ENCODE measurements at places on chromosomes 2 and 18.

- DNase-seq, result no peak
Observed at GRCh38 chr2:231660860-231661259, 47.5 kb upstream of the PTMA start.

DNA sequence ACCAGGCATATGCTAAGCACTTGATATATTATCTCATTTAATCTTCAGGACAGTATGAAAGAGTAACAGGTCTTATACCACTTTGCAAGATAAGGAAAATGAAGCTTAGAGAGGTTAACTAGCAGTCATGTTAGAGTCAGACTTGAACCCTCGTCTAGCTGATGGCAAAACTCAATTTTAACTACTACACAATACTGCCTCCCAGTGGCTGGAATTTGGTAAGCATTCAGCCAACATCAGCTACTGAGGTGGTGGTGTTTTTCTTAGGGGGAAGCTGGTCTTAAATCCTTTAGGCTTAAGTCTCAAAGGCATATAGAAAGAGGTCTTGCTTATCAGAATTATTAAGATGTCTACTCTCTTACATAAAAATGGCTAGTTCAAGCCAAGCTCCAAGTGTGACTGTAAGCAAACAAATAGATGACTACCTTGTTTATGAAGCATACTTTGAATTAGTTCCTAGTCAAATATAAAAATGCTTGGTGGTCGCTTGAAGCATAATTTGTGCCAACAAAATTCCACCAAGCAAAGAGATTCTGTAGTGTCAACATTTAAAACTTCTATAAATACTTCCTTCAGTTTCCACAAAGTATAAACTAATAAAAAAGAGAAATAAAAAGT, 325.4 kb upstream of the FIGN start:
- DNase-seq, result no peak

DNA sequence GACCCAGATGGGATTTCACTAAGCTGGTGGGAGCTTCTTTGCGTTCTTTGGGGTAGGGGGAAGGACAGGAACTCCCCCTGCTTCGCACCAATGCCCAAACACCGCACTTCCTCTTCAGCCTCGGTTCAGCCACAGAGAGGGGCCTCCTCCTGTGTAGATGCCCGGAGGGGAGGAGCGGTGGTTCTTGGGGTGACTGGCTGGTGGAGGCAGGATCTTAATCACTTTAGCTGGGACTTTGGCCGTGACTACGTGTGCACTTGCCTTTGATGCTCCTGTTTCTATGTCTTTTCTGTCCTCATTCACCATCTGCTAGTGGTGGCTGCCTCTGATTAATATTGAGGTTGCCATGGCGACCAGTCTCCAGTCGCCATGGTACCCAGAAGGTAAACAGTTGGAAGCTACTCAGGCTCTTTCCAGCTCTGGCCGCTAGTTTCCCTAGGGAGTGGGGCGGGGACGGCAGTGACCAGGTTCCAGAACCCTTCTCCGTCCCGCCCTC, 1.9 kb downstream of the CNGA3 start:
- DNase-seq, result no peak

DNA sequence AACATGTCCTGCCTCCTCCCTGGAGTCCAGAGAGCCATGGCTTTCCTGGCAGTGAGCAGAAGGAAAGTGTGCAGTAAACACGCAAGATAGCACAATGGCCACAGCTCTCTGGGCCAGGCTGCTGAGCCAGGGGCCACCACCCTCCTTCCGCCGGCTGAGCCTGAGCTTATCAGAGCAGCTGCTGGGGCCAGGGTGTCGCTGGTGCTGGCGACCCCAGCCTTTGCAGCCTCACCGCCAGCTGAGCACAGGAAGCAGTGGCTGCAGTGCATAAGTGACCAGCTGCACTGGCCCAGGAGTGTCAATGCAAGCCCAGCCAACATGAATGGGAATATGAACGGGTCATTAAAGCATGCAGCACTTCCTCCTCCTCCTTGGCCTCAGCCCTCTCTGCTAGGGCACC, 172.0 kb downstream of the ZFP36L2 start:
- no peak for DNase-seq

DNA sequence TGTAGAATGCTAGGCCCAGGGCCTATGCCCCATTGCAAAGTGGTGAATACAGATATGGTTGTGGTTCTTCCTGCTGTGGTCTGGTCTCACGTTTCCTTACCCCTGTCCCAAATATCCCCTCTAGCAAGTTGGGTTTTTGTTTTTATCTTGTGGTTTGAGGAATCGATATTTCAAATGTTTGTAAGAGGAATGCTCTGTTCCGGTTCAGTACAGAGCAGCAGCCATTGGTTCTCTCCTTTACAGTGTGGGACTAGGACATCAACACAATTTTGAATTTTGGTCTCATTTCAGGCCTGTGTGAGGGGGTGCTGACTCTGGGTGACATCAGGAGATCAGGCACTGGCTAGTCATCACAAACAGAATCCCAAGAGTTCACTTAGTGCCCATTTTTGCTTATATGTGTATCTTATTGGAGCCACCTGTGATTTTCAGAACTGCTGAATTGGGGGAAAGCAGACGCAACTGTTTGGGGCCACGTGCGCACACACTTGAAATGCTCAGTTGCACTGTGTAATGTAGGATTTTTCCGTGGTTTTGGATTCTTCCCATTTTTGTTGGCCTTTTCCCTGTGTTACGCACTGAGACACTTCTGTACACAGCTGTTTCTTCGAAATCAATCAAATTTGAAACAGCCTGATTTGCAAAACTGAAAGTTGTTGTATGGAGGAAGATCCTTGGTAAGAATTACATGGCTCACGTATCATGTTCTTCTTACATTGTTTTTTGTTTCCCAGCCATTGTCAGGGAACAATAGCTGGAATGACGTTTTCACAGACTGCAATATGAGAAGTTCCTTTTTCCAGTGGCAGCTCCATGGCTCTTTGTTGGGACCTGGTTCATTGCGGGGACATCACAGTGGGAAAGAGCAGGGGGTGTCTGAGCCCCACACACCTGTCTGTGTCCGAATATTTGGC, 8.6 kb downstream of the SH3BP4 start:
- peak; percentile 35 for DNase-seq

DNA sequence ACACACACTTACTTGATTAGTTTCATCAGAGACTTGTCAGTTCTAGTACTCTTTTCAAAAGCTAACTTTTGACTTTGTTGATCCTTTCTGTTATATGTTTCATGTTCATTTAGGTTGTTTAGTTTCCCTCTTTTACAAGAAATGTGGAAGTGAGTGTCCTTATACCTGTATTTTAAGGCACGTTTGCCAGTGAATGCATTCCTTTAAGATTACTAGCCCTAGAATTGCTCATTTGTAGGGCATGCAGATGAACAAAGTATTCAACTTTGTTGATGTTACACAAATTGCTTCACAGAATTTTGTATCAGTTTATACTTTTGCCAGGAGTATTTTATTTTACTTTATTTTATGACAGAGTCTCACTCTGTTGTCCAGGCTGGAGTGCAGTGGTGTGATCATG, 6.3 kb downstream of the IL1RL2 start:
- no peak for DNase-seq

- DNase-seq, result no peak
Observed at GRCh38 chr2:83196225-83196624, 1262.9 kb downstream of the SUCLG1 start.

DNA sequence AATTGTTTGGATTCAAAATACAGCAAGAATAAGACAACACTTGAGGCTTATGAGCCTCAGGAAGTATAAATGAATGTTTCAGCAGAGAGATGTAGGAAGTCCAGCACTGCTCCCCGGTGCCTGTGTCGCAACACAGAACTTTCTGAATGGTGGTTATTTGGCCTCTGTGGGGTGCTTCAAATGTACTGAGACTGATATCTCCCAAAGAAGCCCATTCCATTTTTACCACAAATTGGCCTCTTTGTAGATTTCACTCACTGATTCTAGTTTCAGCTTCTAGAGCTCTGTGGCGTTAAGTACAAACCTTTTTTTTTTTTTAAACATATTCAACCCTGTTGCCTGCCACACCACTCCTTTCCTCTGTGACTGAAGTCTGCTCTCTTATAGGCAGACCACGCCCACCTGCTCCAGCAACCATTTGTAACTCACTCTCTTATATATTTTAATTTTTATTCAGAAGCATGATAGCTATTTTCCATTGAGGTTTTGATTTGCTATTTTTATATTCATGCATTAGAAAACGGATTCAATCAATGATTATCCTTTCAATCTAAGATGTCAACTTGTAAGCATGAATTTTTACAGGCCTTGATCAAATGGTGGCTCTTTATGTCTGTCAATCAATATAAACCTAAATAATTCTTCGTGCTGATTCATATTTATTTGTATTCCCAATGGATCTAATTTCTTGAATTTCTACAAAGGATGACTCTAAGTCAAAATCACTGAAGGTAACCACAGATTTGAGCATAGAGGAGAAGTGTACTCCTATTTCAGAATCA, 277.1 kb upstream of the CCDC68 start:
- no peak for DNase-seq
